Psoas muscle (tissue), 8 donors: ENCODE measurements at places on chromosomes 5 and 9.

GRCh38 chr5:111691508-111691907 is 65.5 kb downstream of the NREP start:
- no peak for DNase-seq

GRCh38 chr5:1551426-1552301 is 27.9 kb upstream of the LPCAT1 start:
- no peak for DNase-seq

DNA sequence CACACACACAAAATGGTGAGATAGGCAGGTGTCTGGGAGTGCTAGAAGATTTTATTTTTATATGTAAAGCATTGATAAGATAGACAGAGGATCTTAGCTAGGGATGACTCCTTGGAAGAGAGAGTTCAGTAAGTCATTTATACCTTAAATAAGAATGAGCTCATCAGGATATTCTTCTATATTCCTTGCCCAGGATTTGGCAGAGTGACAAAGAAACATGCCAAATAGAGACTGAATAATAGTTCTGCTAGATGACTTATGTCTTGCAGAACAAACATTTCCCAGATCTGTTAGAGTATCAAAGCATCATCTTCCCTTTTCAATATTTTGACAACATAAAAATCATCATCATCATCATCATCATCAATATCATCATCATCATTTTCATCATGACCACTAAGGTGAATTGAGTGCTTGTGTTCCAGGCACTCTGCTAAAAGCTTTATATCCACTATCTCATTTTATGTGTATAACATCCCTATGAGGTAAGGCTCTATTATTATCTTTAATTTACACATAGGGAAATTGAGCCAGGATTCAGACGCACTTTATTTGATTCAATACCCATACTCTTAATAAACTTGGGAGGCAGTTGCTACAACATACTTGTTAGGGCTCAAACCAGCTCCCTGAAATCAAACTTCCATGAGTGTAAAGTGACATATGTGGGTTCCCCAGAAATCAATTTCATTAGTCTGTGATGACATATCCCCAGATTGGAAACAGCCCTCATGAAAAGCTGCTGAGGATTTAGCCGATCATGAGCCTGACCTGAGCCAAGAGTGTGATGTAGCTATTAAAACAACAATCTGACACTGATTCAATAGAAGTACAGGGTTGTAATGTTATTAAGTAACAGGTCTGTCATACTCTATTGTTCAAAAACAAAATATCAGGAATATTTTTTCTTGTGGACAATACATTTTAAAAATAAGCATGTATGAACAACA is 176.3 kb upstream of the SEMA6A start:
- no peak for DNase-seq

DNA sequence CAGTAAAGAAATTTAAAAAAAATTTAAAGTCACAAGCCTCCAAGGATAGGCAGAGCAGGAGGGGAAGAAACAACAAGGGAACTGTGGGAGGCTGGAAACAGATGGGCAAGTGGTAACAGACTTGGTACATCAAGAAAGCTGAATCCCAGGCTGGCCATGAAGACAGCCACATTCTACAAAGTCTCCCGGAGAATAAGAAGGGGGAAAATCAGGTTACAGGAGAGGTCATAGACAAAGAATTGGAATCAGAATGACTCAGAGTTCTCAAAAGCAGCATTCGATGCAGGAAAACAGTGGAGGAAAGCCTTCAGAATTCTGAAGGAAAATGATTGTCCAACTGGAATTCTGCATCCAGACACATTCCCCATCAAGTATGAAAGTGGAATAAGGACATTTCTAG is 129.7 kb downstream of the ADAMTS2 start:
- DNase-seq, result no peak

GRCh38 chr5:22596404-22596970 is 256.7 kb downstream of the CDH12 start:
- no peak for DNase-seq

GRCh38 chr9:135340143-135340655 is 139.4 kb upstream of the PPP1R26 start:
- DNase-seq, result no peak

DNA sequence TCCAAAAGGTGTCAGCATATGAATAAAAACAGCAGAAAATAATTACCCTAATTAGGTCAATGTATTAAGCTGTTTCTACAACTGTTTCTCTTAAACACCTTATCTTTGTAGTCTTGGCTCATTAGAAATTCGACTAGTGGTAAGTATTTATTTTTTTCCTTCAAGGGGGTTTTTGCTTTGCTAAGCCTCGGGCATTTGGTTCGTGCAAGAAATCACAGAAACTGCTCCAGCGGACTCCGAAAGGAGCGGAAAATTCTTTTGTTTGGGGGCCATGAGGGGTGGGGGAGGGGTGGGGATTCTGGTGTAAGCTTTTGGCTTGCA is 757 bp downstream of the ZBED3 start:
- no peak for DNase-seq

GRCh38 chr5:53906736-53907135 is 346.3 kb downstream of the NDUFS4 start:
- no peak for DNase-seq

- no peak for DNase-seq
Measured at GRCh38 chr9:90308691-90309090, 333.9 kb downstream of the DIRAS2 start.

DNA sequence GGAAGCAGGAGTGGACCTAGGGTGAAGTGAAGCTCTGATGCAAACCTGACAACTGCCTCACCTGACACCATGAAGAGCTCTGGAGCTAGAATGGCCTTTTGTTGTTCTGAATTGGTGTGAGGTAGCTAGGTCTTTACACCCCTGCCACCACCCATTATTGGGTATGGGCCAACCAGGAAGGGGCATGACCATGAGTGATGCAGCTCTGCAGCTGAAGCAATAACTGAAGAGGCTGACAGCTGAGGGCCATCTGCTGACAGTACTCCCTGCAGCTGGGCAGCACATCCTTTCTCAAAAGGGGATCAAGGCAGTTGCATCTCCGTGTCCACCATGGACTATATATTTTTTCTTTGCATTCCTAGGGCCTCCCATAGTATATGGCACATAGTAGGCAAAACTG is 87.0 kb upstream of the TLE1 start:
- no peak for DNase-seq

GRCh38 chr5:107968998-107969397 is 298.3 kb upstream of the EFNA5 start:
- DNase-seq, result no peak

DNA sequence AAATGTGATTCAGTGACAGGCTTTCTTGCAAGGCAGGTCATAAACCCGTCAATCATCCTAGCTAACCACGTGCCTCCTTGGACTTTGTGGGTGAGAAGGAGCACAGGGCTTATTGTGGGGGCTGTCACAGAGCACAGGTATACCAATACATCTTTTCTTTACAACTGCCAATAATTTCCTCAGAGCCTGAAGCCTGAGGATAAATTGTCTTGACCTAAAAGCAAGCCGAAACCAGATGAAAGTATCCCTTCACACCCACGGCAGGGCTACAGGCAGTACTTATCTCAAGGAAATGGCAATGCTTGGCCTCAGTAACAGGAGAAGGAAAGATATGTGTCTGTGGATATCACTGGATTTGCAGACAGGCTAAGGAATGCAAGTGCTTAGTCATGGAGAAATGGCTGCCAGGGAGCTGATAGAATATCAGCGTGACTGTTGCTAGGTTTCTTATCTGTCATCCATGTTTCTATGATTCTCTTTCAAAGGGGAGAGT is 90.3 kb upstream of the ZNF366 start:
- DNase-seq, result no peak

- no peak for DNase-seq
Measured at GRCh38 chr9:130616451-130616850, 37.1 kb downstream of the FUBP3 start.

DNA sequence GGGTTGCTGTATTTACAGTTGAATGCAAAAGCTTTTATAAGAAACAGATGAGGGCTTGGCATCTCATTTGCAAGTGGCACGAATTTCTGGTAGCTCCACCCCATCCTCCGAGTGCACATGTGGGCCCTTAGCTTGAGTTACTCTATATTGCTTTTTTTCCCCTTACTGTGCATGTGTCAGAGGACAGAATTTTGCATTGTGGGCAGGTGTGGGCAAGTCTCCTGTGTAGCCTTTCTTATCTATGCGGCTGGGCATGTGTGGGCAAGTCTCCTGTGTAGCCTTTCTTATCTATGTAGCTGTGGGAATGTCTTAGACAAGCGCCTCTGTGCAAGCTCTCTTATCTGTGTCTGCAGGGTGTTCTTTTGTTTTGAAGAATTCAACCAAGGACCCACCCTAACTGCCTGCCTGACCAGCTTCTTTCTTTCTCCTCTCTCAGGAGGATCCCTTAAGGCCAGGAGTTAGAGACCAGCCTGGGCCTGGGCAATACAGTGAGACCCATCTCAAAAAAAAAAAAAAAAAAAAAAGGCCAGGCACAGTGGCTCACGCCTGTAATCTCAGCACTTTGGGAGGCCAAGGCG is 34.1 kb upstream of the SIL1 start:
- DNase-seq, result no peak

- no peak for DNase-seq
Measured at GRCh38 chr9:114507726-114508125, 2.5 kb upstream of the WHRN start.

DNA sequence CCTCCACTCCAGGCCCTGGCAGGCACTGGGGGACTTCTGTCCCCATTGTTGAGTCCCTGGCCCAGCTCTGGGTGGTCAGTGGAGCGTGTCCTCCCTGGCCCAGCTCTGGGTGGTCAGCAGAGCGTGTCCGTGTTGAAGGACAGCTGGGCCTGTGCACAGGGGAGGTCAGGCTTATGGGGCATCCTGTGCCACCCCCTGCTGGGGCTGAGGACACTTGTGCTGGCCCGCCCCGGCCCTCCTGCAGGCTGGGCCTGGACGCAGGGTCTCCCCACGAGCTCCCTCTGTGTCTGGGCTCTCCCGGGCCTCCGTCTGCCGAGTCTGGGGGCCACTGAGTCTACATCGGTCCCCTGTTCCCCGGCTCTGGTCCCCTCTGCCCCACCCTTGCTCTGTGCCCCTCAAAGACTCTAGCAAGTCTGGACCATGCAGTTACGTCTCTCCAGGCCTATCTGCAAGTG is 11.5 kb upstream of the CLIC3 start:
- DNase-seq, result no peak

DNA sequence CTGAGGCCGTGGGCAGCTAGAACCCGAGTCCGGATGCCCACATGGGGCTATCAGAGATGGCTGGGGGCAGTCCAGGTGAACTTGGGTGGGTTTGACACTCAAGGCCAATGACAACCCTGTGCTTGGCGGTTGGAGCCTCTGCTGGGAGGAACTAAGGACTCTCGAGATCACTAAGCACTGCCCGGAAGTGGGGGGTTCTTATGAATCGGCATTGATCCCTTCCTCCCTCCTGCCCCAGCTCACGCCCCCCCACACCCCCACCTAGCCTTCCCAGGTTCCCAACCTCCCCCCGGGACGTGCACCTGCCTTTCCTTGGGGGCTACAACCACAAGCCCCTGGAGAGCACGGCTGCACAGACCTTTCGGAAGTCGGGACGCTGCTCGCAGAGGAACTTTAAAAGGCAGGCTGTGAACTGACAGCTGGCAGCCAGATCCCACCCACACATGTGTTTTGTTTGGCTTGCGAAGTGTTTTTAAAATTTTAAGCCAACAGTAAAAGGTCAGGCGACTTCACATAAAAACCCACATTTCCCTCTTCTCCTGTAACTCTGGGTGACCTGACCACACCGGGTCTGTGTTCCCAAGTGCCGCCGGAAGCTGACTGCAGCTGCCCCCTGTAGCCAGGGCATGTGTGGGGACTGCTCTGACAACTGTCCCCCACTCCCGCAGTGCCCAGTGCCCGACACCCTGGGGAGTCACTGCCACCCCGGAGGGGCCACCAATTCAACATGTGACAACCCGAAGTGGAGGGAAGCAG is 5.1 kb upstream of the RALGDS start:
- peak; percentile 67 for DNase-seq

DNA sequence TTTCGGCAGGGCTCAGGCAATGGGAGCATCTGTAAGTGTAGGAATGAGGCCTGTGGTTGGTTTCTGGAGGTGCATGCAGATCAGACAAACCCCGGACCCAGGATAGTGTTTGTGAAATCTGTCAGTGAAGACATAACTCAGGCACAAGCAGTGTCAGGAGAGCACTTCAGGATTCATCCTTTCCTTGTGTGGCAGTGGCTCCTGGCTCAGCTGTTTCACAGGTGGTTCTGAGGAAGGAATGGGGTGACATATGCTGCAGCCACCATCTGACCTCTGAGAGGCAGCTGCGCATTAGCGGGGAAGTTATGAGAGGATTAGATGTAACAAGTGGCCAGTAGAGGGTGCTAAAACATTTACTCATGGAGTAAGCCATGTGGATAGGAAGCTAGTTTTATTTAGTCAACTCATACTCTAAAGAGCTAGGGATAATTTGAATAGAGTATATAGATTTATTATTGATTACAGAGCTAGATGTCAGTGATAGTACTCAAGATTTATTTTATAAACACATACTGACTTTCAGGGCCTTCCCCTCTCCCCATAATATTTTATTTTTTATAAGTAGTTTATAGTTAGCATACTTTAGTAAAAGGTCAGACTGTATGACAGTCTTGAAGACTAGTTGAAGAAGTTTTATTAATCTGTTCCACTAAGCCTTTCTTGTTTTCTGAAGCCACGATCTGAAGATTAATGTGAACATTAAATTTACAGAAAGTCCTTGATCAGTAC is 28.4 kb downstream of the NNT start:
- DNase-seq, result peak; percentile 47

DNA sequence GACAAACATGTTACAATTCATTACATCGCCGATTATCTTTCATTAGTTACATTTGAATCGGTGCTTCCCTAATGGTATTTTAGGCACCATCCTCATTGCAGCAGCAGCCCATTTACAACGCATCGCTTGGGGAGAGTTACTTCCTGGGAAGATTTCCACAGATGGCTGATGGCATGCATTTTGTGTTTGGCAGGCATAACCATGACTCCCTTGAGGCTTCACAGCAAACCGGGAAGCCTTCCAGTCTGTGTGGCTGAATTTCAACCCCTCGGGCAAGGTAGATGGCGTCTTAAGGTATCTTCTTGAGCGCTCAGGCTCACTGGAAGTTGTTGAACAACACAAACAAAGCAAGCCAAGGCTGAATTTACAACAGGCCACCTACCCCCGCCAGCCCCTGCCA is 1.6 kb upstream of the DNAH5 start:
- DNase-seq, result no peak

DNA sequence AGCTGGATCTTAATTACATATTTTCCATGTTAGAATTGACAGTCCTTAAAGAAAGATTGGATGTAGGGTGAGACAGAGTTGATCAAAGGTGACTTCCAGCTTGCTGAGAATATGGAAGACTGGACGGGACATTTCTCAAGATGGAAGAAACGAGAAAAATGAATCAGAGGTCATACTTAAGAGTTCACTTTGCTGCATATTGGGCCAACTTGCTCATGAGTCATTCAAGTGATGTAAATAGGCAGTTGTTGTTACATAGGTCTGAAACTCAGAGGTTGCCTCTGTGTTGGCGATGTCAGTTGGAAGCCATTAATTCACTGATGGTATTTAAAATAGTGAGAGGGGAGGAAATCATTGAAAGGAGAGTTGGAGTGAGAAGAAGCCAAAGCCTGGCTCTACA is 132.8 kb downstream of the CD180 start:
- no peak for DNase-seq

- DNase-seq, result no peak
Measured at GRCh38 chr9:124293718-124294506, 36.2 kb downstream of the NEK6 start.
